ENCODE measurements at places on chromosomes 11 and 22.

DNA sequence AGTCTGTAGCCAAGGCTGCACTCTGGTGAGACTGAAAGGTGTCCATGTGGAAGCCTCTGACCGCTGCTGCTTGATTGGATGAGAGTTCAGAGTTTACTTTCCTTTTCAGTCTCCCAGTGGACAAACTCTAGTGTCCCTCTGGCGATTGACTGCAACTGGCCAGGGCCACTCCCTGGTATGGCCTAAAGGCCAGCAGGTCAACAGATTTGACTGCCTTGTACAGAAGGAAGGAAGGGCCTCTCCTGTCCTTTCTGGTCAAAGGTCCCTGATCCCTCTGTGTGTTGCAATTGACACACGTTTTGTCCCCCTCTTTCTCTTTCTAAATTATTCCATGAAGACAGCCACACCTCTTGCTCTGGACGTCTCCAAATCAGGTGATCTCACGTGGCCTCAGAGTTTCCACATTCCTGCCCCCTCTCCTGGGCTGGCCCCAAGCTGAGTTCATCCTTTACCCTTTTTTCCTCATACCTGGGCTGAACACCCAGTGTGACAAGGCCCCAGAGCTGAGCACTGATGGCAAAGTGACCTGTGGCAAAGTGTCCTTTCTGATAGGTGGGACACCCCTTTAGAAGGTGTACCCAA is 18.7 kb upstream of the FBLN1 start:
- no peak for DNase-seq

- no peak for DNase-seq
Observed at GRCh38 chr11:1084561-1085439, 10.1 kb downstream of the MUC2 start.

DNA sequence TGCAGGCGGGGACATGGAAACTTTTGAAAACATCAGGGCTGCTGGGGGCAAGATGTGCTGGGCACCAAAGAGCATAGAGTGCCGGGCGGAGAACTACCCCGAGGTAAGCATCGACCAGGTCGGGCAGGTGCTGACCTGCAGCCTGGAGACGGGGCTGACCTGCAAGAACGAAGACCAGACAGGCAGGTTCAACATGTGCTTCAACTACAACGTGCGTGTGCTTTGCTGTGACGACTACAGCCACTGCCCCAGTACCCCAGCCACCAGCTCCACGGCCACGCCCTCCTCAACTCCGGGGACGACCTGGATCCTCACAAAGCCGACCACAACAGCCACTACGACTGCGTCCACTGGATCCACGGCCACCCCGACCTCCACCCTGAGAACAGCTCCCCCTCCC is 19.4 kb downstream of the MUC5B start:
- DNase-seq: no peak

DNA sequence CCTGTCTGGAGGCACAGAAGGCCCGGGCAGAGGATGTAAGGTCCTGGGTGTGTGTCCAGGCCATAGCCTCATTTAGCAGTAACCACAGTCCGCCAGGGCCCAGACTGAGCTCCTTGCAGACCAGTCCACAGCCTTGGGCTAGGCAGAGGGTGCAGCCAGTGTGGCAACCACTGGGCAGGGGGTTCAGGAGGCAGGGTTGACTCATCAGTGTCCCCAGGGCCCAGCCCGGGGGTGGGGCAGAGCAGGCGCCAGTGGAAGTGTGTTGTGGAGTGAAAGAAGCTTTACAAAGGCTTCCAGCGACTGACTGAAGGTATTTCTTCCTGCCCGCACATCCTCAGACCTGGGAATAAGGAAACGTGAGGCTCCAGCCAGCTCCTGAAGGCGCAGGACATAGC is 27.7 kb upstream of the WNT11 start:
- no peak for DNase-seq

DNA sequence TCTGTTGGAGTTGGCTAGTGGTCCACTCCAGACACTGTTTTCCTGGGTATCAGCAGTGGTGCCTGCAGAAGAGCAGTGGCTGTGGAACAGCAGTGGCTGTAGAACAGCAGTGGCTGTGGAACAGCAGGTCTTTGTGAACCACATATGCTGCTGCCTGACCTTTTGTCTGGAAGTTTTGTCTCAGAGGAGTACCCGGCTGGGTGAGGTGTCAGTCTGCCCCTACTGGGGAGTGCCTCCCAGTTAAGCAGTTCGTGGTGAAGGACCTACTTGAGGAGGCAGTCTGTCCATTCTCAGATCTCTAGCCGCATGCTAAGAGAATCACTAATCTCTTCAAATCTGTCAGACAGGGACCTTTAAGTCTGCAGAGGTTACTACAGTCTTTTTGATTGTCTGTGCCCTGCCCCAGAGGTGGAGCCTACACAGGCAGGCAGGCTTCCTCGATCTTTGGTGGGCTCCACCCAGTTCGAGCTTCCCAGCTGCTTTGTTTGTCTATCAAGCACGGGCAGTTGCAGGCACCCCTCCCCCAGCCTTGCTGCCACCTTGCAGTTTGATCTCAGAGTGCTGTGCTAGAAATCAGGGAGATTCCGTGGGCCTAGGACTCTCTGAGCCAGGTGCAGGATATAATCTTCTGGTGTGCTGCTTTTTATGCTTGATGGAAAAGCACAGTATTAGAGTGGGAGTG is 89.1 kb upstream of the TRIM48 start:
- DNase-seq: no peak

DNA sequence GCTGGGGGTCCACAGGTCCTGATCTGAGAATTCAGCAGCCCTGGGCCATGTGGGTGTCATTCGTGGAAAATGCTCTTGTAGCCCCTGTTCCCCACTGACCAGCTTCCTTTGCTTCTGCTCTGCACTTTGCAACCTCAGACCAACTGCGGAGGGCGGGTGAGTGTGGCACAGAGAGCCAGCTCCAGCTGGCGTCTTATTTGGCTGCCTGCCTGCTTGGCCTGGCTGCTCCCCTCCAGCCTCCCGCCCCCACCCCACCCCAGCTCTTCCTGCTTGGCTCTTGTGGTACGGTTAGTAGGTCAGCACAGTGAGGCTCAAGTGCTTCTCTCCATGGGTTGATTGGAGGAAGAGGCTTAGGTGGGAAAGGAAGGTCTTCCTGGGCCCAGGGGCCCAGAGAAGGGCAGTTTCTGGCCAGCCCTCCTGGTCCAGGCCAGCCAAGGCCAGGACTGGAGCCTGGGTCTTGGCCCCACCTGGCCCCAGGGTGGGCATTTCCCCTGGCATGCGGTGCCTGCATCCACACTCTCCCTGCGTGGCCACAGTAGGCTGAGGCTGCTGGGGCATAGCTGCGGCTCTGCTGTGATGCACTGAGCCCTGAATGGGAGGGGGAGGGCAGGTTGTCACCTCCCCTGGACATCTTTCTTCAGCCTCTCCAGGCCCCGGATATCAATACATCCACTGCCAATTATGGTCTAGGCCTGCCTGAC is 26.5 kb downstream of the MYO7A start:
- no peak for DNase-seq

GRCh38 chr11:48210052-48210451 is 6.6 kb upstream of the OR4B1 start:
- no peak for DNase-seq

- DNase-seq: no peak
Observed at GRCh38 chr11:20047769-20048154, 112.5 kb downstream of the DBX1 start.

GRCh38 chr22:46845296-46846149 is 83.1 kb downstream of the TBC1D22A start:
- DNase-seq: no peak

GRCh38 chr22:46798041-46798365 is 35.6 kb downstream of the TBC1D22A start:
- DNase-seq: no peak

DNA sequence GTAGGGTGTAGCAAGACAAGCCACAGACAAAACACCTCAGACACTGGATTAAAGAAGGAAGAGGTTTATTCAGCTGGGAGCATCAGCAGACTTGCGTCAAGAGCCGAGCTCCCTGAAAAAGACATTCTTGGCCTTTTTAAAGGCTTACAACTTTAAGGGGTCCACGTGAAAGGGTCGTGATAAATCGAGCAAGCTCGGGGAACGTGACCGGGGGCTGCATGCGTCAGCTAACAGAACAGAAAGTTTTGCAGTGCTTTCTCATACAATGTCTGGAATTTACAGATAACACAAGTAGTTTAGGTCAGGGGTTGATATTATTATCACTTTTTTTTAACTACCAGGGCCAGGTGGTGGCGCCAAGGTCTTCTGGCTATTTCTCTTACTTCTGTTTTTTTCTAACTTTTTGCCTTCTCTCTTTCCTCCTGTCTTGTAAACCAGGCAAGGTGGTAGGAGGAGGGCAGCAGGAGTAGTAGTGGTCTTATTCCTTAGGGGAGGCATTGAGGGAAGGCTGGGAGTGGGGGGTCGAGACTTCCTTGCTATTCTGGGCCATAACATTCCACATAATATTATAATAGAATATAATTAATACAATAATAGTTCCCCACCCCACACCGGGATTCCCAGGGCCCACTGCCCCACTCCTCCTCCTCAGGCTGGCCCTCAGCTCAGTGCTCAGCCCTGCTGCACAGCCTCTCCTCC is 587 bp upstream of the ALDH3B1 start:
- DNase-seq: no peak

- no peak for DNase-seq
Observed at GRCh38 chr11:65435981-65436411, 13.4 kb downstream of the NEAT1 start.

- no peak for DNase-seq
Observed at GRCh38 chr22:35380013-35380412, 883 bp upstream of the HMOX1 start.

DNA sequence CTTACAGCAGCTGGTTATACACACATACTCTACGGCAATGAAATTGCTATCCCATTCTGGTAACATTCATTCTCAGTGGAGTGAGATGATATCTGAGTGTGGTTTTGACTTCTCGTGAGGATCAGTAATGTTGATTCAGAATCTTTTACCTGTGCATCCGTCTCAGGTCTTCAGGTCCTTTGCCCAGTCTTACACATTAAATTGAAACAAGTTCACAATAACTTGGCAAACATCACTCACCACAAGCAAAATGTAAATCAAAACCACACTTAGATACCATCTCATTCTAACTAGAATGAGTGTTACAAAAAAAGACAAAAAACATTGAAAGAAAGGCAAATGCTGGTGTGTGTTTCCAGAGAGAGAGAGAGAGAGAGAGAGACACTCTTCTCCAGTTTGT is 14.0 kb downstream of the RGL4 start:
- DNase-seq: no peak

- no peak for DNase-seq
Observed at GRCh38 chr22:29661336-29661735, 57.9 kb downstream of the NF2 start.

GRCh38 chr11:18393581-18394274 is 635 bp upstream of the LDHA start:
- no peak for DNase-seq

DNA sequence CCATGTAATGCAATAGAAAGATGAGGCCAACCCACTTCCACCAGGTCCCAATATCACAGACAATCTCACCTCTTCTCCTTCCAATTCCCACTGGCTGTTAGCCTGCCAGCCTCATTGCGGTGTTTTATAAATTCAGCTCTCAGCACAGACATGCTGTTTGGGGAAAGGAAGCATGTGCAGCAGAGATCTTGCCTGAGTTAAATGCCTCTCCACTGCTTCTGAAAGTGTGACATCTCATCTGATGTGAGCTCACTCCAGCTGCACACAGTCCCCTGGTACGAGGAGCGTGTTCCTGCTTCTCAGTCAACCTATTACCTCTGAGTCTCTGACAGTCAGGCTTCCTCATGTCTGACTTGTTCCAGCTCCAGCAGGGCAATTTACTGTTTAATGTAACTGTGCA is 122.7 kb upstream of the GUCY1A2 start:
- no peak for DNase-seq

DNA sequence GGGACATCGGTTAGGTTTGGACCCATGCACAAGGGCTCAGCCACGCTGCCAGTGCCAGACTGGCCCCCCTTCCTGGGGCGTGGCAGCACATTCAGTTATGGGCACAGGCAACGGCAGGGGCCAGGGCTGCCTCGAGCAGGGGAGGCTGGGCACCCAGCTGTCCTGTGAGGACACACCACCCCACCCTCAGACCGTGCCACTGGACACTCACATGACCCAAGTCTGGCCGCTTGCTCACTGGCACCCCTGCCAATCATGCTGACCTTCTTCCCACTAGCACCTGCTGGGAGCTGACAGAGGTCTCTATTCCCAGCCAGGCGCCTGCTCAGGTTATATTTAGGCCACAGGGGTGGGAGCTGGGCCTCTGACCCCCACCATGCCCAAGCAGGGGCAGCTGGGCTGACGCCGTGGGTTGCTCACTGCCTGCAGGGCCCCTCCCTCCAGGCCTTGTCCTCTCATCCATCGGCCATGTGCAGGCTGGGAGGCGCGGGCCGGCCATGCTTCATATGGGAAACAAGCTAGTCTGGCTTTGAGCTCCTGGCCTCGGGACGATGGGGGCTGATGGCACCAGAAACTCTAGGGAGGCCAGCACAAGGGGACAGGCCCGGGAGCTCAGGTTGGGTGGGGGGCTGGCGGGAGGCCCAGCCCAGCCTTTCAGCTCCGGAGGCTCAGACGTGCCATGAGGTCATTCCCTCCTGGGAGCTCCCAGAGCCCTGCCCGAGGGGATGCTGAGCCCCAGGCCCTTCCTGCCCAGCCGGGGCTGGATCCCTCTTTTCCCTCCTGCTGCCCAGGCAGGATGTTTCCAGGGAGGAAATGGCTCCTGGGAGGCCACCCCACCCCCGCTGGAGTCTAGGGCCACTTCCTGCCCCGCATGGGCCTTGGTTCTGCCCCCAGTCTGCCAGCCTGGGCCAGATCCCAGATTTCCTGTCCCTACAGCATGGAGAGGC is 15.2 kb upstream of the TBX1 start:
- no peak for DNase-seq

GRCh38 chr11:114928260-114928870 is 250.0 kb downstream of the NXPE2 start:
- DNase-seq: no peak

DNA sequence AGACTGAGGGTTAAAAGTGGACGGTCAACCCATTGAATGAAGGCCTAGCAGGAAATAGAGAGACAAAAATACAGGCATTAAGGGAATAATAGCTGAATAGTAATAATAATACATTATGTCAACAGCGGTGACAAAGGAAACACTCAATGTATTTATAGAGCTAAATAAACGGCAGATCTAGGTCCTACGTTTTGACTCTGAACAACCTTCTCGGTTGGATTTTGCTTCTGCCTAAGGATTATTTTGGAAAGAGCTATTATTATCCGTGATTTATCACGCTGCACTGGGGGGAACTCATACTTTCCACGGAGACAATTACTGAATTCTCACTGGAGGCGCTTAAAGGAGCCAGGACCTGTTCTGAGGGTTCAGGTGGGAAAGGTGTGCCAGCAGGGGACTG is 118.2 kb upstream of the KIRREL3 start:
- DNase-seq: no peak

All from stimulated activated CD8-positive, alpha-beta memory T cell treated with anti-CD3 and anti-CD28 coated beads, Interleukin-15, amount 100 ng/mL, for 48 hours (primary cell).